ENCODE measurements at places on chromosomes 13 and 19.

DNA sequence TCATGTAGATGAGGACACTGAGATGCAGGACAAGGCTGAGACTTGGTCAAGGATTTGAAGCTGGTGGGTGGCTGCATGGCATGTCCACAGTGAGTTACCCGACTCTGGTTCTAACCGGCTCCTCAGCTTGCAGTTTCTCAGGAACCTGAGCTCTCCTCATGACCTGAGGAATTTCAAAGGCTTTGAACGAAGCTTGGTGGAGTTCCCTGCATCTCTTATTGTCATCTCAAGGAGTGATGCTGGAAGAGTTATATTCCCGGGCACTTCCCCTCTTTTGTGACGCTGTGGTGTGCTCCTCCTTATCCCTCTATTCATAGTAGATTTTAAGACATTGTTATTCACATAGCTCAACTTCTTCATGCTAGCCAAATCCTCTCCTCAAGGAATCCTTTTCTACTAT, 500.1 kb upstream of the HTR2A start:
- DNase-seq: no peak

DNA sequence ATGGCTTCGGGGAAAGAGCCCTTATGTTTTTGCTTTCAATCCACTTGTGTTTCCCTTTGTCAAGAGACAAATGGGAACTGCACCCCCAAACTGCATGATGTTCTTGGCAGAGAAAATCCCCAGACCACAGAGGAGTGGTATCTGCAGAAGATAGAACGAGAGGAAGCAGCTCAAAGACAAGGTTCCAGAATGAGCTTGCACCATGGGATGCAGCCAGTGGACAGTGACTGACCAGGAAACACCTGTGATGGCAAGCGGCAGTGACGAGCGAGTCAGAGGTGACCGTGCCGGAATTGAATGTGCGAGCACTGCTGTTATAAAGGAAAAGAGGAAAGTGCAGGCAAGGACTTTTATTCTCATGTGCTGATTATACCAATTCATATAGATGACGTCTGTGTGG, 46.3 kb downstream of the IRS2 start:
- DNase-seq: no peak

DNA sequence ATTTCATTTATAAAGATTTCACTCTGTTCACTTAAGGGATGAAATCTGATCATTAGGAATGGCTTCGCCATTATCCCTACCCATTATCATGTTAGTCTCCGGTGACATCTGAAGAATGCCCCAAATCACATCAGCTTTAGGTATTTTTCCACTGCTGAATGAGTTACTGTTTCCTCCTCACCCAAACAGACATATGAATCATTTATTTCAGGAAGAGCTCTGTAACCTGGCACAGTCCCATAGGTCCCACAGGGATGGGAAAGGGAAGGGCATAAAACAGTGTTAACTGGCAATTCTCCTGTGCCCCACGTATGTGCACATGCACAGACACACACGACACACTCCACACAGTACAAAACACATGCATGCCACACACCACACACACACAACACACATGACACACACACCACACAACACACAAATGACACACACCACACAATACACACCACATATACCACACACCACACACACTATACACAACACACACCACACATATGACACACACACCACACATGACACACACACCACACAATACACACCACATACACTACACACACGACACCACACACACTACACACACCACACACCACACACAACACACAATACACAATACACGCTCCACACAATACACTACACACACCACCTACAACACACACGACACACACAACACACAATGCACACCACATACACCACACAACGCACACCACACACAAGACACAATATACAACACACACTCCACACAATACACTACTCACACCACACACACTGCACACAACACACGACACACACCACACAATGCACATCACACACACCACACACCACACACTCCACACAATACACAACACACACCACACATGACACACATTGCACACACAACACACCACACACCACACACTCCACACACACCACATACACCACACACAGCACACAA, 15.4 kb downstream of the TMEM255B start:
- no peak for DNase-seq

DNA sequence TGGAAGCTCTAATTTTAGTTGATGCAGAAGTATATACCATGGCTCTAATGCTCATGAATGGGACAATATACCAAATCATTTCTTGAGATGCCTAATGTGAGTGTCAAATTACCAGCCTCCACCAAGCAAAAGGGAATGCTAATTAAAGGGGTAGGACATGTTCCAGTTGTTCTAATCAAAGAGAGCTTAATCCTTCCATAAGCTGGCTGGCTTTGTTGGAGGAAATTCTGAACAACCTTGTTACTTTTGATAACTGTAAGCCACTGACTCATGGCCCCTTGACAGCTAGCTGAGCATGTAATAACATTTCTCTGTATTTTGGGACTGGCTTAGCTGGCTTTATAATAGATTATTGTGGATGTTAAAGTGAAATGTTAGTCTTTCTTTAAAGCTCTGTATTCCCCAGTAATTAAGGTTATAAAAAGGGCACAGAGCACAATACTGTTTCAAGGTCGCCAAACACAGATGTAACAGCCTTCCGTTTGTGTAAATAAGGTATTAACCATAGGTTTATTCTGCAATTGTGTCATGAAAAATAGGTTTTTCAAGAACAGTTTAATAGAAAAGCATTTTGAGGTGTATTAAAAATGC, 1194.0 kb downstream of the PCDH9 start:
- no peak for DNase-seq

DNA sequence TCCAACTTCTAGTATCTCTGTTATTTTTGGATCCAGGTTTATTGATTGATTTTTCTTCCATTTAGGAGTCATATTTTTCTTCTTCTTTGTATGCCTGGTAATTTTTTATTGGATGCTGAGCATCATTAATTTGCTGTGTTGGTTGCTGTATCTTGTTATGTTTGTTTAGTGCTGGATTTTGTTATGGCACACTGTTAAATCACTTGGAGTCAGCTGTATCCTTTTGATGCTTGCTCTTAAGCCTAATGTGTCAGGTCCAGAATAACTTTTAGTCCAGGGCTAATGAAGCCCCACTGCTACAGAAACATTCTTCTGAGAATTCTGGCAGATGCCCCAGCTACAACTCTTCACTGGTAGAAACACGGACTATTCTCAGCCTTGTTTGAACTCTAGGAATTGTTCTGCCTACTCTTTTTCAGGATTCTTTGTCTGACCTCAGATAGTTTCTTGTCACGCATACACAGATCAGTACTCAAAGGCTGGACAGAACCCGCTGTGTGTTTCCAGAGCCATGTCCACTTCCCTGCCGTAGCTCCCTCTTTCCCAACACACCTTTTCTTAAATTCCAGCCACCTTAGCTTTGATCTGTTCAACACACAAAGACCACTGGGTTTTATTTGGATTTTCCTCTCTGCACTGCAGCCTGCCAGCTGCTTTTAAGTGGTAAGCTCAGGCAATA, 137.1 kb upstream of the WASF3 start:
- no peak for DNase-seq

DNA sequence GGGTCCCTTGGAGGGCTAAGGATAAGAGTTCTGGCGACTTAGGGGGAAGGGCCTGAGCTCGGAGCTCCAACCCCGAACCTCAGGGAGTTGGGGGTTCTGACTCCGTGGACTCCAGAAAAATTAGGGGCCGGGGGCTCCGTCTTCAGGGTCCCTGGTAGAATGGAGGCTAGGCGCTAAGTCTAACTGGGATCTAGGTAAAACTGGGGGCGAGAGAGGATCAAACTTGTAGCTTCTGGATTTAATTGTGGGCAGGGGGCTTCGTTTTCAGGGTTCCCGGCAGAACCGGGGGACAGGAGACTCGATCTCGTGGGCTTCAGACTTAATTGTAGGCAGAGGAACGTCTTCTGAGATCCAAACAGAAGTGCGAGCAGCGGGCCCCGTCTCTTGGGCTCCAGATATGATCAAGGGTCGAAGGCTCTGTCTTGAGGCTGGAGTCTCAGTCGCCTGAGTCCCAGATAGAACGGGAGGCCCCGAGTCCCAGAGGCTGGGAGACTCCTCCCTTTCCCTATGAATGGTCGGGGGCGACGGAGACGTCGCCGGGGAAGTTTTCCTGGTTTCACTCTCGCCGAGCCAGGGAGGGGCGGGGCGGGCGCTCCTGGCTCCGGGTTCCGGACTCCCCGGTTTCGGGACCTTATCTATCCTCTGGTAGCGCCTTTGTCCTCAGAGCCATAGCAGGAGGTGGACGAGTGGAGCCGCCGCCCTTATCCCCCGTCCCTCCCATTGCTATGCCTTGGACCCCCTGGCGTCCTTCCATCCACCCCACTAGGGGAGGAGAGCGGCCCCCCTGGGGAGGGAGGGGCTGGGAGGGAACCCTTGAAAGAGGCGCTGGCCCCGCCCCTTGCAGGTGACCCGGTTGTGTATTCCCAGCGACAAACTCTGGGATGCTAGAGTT, 1.3 kb downstream of the NECTIN2 start:
- no peak for DNase-seq

DNA sequence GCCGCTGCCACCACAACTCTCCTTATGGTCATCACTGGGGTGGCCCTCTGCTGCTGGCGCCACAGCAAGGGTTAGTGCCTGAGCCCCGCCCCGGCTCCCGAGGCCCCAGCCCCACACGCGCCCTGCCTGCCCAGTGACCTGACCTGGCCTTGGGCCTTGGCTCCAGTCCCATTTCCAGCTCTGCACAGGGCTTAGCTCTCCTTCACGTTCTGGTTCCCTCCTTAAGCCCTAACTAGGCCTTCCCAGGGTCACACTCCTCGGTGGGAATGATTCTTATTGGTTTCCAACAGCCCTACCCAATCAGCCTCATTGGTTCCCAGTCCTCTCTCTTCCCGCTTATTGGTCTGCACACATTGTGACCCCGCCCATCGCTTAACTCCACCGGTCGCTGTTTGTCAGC, 5.8 kb downstream of the KIRREL2 start:
- no peak for DNase-seq

DNA sequence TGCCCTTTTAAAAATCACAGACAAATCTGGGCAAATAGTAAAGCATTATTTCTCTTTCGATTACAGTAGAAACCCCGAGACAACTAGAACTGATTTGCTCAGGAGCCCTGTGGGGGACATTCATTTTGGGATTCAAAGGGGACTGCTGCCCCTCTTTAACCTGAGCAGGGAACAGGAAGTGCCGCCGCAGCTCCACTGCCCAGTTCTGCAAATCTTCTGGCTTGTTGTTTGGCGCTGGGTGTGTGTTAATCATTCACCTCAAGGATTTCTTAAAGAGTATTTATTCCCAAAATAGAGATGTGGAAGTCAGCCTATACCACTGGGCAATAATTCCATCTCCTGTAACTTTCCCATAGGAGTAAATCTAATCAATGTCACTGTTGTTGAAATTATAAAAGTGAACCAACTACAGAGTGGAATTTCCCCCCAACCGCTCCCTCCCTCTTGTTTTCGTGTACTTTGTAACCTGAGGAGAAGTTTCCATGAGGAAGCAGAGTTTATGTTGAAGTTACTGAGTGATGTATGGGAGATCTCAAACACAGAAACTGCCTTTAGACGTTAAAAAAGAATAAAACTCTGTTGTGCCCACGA, 515.8 kb downstream of the KLF12 start:
- DNase-seq: no peak

GRCh38 chr19:51508059-51508733, 6.6 kb upstream of the SIGLEC12 start:
- no peak for DNase-seq

All from T-helper 2 cell (primary cell).